Tibial artery (tissue), 4 donors: ENCODE measurements at places on chromosomes 16 and 17.
A peak's percentile ranks its signal among the peaks of the same experiment; 100 is the strongest.

DNA sequence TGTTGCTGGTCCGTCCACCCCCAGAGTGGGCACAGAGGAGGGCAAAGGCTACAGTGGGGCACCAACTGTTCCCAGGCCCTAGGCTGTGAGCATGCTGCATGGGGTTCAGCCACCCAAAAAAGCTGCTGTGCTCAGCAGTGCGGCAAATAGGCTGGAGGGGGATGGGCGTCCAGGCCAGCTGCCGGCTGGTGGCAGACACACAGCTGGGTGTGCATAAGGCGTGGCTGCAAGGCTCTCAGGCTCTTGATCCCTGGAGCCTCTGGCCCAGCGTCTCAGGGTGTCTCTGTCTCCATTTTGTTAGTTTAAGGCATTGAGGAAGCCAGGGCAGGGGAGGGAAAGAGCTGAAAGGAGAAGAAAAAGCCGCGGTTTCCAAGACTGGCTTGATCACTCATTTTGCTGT is 8.8 kb downstream of the RPL19 start:
- DNase-seq = peak; percentile 49

- DNase-seq = no peak
Measured at GRCh38 chr16:48608452-48608851, 1.5 kb downstream of the N4BP1 start.

- no peak for DNase-seq
Measured at GRCh38 chr17:60386147-60387058, 5.5 kb downstream of the USP32 start.

- peak; percentile 89 for DNase-seq
Measured at GRCh38 chr16:67514382-67514828, 14.2 kb upstream of the RIPOR1 start.

GRCh38 chr16:88761830-88762229 is 23.2 kb downstream of the PIEZO1 start:
- DNase-seq = no peak

DNA sequence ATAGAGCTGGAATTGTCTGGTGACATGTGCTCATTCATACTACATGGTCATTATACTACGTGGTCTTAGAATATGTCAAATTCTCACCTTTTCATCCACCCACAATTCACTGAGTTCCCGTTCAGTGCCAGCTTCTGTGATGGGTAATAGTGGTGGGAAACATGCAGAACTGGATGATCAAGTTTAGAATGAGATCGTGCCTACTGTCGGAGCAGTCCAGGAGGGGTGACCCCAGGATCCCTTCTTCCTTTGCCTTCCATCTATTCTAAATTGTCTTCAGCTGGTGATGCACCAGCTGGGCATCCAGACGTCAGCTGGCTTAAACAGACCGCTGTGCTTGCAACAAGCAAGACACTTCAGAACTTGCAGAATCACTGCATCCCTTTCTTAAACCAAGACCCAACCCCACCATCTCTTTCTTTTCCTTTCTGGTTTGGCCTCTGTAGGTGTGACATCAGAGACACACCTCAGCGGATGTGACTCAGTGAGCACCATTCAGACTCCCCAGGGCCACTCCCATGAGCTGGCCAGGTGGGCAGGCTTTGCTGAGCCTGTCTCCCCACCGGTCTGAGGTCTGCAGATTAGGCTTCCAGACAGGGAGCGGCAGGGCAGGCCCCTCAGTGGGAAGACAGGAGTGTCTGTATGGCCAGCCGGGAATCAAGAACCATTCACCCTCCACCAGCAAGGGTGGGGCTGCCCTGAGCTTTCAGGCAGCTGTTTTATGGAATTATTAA is 18.1 kb downstream of the C17orf100 start:
- no peak for DNase-seq

DNA sequence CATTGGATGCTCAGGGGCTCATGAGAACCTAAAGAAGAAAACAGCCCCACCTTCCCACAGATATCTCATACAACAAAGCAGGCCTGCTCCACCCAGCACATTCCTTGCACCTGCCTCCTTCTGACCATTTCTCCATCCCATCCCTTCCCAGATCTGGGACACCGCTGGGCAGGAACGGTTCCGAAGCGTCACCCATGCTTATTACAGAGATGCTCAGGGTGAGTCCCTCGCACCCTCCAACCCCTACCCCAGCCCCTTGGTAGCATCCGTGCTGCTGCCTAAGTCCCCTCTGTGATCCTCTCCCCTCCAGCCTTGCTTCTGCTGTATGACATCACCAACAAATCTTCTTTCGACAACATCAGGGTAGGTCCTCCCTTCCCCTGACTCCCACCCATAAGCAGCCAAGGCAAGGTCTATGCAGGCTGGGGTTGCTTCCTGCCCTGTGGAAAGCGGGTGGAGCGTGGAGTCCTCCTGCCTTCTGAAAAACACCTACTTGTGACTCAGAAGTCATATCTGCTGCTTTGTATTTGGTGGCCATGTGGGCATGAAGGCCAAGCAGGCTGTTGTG is 5.4 kb upstream of the NHERF1 start:
- DNase-seq = no peak

DNA sequence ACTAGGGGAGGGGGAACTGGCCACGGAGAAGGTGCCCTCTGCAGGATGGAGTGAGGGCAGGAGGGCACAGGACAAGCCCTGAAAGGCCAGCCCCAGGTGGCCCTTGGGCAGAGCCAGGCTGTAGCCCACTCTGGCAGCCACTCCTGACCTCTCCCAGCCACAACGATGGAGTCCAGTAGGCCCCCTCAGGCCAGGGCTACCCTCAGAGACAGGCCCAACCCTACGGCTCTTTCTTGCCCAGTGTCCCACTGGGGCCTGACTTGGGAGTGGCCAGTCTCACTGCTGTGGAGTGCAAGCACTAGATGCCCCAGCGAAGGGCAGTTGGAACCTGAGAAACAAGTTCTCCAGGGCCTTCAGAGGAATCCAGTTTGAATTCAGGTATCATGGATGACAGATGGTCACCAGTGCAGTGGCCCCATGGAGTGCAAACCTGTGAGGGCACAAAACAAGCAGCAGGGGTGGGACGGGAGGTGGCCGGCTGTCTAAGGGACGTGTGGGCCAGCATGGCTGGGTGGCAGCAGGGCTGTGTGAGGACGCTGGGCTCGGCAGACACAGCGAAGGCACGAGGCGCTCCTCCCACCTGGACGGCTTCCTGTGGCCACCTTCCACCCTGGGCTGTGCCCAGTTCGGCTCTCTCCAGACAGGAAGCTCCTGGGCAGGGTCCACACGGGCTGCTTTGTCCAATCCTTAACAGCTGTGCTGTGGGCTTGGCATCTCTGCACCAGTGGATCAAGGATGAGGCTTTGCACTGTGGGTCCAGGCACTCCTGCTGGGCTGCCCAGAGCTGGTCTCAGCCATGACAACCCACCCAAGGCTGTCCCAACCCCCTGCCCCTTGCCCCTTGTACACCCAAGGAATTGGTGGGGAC is 72.1 kb downstream of the AMFR start:
- DNase-seq = peak; percentile 57

GRCh38 chr17:142102-142661 is 4.8 kb downstream of the SCGB1C2 start:
- DNase-seq = peak; percentile 60

- no peak for DNase-seq
Measured at GRCh38 chr16:89146211-89147005, 25.1 kb upstream of the CDH15 start.

DNA sequence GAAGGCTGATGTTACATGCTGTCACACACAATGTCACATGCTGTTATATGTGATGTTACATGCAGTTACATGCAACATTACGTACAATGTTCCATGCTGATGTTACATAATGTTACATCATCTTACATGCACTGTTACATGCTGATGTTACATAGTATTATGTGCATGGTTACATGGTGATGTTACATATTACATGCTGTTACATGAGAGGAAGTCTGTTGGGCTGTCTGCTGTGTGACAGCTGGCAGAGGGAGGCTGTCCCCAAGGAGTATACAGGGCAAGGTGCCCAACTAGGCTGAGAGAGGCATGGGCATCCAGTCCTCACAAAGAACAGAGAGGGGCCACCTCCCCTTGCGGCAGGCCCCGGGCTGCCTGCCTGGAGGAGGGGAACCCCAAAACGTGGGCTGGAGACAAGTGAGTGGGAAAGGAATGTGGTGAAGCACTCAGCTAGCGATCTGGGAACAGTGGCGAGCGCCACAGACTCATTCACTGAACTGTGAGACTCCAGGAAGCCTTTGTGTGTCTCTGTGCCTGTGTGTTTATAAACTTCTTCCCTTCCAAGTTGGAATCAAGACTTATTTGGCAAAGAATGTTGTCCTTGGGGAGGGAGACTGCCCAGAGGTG is 30.6 kb downstream of the TMEM92 start:
- no peak for DNase-seq

DNA sequence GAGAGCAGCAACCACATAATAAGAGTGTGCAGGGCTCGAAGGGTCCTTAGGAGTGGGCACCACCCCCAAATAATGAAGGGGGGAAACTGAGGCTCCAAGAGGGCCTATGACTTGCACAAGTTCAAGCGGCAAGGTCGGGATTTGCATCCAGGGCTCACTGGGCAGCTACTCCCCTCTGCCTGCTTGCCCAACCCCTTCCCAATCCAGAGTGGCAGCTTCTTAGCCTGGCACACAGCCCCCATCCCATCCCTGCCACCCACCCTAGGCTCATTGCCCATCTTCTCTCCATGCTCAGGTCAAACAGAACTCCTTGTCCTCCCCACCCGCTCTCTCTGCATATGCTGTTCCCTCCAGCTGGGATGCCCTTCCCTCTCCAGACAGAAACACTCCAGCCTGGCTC is 2.4 kb downstream of the SPPL2C start:
- DNase-seq = no peak

DNA sequence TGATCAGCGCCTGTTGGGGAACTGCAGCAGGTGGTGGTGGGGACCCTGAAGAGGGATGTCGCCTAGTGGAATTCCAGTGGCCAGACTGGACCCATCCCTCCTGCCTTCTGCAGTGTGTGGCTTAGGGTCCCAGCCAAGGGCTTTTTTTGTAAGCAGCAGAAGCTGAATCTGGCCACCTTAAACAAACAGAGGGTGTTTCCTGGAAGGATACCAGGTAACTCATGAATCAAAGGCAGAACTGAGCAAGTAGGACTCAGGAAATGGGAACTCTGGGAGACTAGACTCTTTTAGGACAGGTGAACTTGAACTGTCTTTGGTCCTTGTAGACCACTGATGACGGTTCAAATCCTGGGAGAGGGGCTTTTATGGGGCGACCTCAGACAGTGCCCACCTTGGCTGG is 124.0 kb downstream of the ABCC6 start:
- DNase-seq = no peak

GRCh38 chr17:40548491-40548981 is 16.7 kb downstream of the CCR7 start:
- DNase-seq = no peak

DNA sequence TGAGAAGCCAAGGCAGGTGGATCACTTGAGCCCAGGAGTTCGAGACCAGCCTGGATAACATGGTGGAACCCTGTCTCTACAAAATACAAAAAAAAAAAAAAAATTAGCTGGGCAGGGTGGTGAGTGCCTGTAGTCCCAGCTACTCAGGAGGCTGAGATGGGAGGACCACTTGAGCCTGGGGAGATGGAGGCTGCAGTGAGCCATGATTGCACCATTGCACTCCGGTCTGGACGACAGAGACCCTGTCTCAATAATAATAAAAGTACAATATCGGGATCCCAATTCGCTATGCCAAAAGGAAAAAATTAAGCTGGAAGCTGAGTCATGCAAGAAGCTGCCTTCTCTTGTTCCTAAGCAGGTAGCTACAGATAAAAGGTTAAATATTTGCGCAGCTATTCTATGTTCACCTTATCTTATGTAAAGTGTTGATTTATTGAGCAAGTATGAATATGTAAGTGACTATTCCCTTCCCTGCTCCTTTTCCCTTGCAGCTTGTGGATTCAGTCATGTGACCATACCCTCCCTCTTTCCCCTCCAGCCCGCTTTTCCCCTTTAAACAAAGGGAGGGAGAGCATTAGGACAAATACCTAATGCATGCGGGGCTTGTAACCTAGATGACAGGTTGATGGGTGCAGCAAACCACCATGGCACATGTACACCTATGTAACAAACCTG is 112.0 kb downstream of the LITAF start:
- DNase-seq = peak; percentile 16

GRCh38 chr16:74271872-74272271 is 24.7 kb upstream of the PSMD7 start:
- DNase-seq = no peak

GRCh38 chr17:73013816-73014663 is 78.4 kb downstream of the SLC39A11 start:
- DNase-seq = no peak

GRCh38 chr17:80931421-80932265 is 60.0 kb upstream of the CHMP6 start:
- peak; percentile 60 for DNase-seq

DNA sequence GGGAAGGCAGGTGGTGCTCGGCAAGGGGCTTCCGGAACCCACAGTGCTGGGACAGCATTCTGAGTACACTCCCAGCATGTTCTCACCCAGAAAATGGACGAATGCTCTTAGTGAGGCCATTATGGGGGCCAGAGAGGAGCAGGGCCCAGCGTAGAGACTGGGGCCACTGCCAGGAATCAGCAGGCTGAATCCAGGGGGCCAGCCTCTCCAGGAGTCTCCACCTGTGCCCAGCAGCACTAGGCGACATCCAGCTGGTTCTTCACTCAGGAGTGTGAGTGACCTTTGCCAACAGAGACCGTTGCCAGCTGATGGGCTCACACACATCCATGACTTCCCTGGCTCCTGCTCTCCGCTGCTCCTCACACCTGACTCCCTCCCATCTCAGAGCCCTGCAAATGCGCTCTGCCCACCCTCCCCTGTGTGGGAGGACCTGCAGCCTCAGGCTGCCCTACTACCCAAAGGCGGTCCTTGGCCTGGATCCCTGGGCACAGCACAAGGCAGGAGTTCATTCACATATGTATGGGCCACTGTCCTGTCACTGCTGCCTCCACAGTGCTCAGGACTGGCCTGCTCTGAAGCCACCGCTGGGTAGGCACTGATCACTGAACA is 5.1 kb downstream of the RHBDF1 start:
- DNase-seq = no peak

DNA sequence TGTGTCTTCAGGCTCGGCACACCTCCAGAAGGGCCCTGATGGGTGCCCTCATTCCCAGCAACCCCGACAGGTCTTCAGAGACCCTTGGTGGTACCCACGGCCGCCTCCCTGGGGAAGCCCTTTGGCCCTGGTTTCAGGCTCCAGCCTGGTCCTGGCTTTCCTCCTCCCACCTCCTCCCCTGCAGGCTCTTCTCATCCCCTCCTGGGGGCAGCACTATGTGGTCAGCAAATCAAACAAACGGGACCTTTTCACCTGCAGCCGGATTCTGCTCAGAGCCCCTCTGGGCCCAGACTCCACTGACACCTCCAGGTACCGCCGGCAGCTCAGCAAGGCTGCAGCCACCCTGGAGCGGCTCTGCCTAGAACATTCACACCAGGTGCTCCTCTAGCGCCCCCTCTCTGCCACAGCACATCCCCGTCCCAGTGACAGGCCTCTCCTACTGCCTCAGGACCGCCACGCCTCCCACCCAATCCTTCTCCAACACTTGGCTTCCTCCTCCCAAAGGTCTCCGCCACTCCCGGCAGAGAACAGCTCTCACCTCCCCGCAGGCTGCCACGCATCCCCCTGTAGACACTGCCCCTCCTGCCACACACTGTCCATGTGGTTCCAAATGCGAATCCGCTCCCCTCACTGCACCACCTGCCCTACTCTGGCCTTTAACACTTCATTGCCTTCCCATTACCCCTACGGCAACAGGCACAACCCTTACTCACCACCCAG is 12.0 kb downstream of the CORO7 start:
- no peak for DNase-seq
